ENCODE measurements at places on chromosomes 16 and 17.

GRCh38 chr17:1190751-1191331 is 11.1 kb upstream of the ABR start:
- DNase-seq: peak; percentile 55

- DNase-seq: peak; percentile 85
Measured at GRCh38 chr17:4444782-4445473, 11.2 kb downstream of the SPNS3 start.

DNA sequence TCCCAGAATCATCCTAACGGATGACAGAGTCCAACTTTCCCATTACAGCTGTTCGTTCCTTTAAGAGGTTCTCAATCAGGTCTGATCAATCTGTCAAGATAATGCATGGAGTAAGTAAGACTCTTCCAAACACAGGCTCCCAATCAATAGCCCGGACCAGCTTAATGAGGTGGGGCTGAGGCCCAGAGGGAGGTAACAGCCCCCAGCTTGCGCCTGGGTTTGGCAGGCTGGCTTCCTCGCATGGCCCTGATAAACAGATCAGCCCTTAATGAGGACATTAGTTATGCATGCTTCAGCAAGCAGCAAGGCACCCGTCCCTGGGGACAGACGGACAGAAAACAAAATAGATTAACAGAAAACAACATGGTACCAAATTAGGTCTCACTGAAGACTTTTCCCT is 145.7 kb downstream of the ZFHX3 start:
- no peak for DNase-seq

DNA sequence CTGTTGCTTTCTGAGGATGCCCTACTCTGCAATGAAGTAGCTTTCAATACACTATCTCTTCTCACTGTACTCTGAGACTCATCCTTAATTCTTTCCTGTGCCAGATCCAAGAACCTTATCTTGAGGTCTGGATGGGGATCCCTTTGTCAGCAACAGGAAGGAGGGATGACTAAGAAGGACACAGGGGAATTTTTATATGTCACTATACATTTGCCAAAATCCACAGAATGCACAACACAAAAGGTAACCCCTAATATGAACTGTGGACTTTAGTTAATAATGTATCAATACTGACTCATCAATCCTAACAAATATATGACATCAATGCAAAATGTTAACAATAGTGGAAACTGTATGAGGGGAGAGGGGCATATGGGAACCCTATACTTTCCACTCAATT is 4.7 kb upstream of the RBBP6 start:
- DNase-seq: no peak

GRCh38 chr16:66580605-66581209 is 1.4 kb downstream of the CMTM2 start:
- DNase-seq: no peak

GRCh38 chr17:13176436-13176835 is 158.6 kb upstream of the ELAC2 start:
- no peak for DNase-seq

- DNase-seq: peak; percentile 46
Measured at GRCh38 chr17:38558728-38559050, 47.1 kb downstream of the SRCIN1 start.

DNA sequence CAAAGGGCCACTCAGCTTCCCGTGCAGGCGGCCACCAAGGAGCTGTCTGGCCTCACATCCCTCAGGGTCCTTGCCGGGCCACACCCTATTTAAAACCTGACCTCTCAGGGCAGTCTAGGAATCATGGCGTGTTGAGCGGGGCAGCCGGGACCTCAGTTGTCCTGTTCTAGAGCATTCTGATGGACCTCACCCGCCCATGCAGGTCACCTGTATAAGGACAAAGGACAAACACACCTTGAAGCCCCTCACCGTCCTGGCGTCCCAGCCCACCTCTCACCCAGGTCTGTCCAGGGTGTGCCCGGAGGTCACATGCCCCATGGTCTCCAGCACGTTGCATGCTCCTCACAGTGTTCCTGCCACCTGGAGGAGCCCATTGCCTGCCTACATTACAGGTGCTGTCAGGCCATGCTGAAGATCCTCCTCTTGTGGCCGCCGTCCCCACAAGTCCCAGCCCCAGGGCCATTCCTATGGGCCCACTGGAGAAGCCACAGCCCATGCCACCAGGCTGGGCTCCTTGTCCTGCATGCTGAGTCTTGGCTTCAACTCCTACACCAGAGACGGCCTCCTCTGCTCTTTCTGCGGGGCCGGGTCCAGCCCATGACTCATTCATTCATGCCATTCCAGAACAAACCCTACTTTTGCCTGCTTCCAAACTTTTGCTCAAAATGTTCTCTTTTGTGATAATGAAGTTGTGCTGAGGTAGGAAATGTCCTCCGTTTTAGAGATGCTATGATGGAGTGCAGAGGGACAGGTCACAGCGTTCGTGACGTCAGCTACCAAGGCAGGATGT is 46.3 kb downstream of the PEMT start:
- DNase-seq: no peak

- no peak for DNase-seq
Measured at GRCh38 chr16:26830428-26831127, 236.1 kb upstream of the C16orf82 start.

- DNase-seq: no peak
Measured at GRCh38 chr17:64579917-64580316, 73.1 kb downstream of the CEP95 start.

GRCh38 chr16:78474762-78475161 is 375.3 kb downstream of the WWOX start:
- DNase-seq: no peak

DNA sequence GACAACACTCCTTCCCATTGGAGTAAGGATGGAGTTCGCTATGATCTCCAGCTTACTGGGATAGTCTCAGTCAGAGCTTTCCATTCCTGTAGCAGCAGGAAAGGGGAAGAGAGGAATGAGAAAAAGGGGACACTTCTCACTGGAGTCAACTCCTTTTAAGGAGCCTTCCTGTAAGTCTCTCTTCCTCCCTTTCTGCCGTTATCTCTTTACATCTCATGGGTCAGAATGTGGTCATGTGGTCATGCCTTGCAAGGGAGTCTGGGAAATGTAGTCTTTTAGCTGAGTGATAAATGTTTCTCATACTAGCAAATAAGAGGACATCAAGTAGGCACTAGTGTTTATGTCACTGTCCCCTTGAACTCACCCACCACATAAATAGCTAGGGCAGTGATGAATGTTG is 227.3 kb downstream of the HAPSTR1 start:
- no peak for DNase-seq

DNA sequence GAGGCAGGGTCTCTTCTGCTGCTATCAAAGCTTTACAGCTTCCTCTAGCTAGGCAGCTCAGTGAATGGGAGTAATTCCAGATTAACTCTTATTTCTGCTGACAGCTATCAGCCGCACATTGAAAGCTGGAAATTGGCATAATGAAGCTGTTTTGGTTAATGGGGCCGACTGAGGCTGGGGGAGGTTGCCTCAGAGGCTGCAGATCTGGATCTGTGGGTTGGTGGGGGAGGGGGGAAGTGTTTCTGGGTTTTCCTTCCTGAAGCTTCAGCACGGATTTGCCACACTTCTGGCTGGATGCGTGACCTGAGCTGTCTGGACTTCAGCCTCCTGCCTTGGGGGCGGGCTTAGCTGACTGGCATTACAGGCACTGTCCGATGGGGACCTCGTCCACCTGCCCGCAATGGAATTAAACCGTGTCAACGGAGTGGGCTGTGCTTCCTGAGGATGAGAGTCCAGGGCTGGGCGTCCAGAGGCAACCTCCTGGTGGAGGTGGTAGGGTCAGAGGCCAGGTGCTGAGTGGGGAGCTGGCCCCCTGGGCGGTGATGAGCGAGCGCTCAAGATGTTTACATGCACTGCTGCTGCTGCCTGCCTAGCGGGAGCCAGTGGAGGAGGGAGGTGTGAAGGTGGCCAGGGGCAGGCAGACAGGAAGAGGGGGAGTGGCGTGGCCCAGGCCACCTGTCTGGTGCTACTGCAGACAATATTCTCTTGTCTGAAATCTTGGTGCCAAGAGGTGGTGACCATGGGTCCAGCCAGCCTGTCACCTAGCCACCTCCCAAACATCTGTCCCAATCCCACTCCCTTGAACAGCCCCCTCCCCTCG is 6.7 kb upstream of the ABCC3 start:
- no peak for DNase-seq

- no peak for DNase-seq
Measured at GRCh38 chr17:5555254-5555653, 29.1 kb downstream of the NLRP1 start.

- no peak for DNase-seq
Measured at GRCh38 chr17:58693208-58693607, 806 bp downstream of the RAD51C start.

GRCh38 chr17:42553866-42554249 is 1.1 kb downstream of the HSD17B1 start:
- no peak for DNase-seq

DNA sequence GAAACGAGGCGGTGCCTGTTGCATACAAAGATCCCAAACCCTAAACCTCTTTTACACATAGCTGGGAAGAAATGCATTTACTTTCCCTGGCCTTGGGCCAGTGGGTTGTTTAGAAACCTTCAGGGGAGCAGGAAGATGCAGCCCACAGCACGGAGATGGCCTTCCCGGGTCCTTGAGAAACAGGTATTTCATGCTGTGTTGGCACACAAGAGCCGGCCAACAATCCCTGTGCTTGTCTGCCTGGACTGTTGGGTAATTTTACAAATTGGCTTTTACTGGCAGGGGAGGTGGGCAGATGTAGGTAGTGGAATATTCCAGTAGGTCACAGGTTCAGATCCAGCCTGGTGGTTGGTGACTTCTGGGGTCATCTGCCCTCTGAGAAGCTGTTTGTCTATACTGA is 148.0 kb downstream of the FOXL1 start:
- no peak for DNase-seq

DNA sequence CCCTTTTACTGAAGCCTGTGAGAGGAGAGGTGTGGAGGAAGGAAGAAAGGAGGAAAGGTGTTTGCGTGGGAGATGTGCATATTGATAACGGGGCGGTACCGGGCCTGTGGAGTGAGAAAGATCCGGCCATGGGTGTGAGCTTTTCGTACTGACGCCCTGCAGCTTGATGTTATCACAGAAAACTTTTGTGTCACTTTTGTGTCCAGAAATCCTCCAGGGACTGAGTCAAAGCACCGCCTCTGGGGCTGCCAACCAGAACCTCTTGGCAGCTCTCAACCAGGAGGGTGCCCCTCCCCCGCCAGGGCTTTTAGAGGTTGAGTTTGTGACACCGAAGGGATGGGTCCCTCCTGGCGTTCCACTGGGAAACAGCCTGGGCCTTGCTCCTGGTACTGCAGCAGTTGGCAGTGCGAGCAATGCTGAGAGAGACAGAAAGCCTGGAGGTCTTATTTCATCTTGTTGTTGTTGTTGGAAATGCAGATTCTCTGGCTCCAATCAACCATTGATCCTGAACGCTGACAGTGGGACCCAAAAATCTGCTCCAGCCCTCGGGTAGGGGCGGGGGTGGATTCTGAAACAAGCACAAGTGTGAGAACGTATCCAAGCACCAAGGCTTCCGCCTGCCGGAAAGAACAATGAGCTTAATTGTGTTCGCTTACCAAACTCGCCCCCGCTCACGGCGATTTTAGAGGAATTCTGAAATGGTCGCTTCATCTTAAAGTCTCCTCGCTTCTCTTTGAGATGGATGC is 65.0 kb downstream of the CRISPLD2 start:
- no peak for DNase-seq

GRCh38 chr17:5786510-5786875 is 202.2 kb upstream of the NLRP1 start:
- no peak for DNase-seq

GRCh38 chr17:76420356-76421043 is 32.5 kb downstream of the UBE2O start:
- no peak for DNase-seq

- DNase-seq: no peak
Measured at GRCh38 chr16:29237971-29238370, 168.5 kb downstream of the NPIPB11 start.

- DNase-seq: no peak
Measured at GRCh38 chr16:73036074-73036826, 11.7 kb downstream of the ZFHX3 start.

- no peak for DNase-seq
Measured at GRCh38 chr16:56400458-56400857, 24.9 kb downstream of the AMFR start.

DNA sequence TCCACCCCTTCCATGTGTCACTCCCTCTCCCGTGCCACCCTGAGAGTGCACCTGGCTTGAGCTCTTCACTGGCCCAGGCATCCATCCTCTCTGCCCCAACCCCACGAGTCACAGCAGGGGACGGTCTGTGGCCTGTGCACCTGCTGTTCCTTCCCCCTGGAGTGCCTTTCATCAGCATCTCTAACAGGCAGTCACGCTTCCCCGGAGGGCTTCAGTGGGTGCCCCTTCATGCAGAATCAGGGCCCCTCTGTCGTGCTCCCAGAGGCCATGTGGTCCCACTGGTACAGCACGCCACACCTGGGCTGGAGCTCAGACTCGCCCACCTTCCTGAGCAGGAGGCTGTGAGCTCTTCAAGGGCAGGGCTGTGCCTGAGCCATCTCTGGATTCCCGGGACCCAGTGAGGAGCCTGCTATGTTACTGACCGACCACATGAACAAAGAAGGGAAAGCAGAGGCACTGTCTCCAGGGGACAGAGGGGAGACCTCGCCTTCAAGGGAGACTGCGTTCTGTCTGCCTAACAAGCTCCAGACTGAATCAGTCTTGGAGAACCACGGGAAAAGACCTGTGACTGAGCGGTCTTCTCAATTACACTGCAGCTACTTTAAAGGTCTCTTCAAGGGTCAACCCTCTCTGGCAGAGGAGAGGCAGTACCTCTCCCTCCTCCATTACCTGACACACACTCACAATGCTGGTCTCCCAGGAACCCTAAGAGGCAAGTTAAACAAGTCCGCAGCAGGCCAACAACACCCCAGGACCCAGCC is 78.8 kb upstream of the DOC2B start:
- no peak for DNase-seq

- no peak for DNase-seq
Measured at GRCh38 chr16:57091200-57091974, 996 bp upstream of the CPNE2 start.

- DNase-seq: no peak
Measured at GRCh38 chr17:71111934-71112333, 942.6 kb downstream of the KCNJ2 start.

GRCh38 chr16:49556606-49557446 is 183.2 kb downstream of the C16orf78 start:
- DNase-seq: peak; percentile 50

DNA sequence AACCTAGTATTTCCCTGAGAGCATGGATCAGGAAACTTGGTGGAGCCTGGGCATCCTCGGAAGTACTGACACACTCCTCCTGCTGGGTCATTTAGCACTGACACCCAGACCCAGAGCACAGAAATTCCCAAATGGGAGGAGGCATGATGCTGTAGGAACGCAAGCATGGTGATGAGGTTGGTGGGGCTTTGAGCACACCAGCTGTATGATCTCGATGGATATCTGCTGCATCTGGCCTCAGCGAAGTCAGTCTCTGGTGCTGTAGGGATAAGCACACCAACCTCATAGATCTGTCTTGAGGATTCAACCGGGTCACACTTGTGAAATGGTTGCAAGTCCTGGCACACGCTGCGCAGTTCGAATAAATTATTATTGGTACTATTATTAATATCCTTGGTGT is 52.5 kb downstream of the SHISA6 start:
- no peak for DNase-seq

Data from NCI-H1694 treated with DMSO at 0.1 percent for 48 hours (cell line).